GM20000 (cell line): ENCODE measurements at places on chromosomes 4 and X.

- DNase-seq: no peak
Measured at GRCh38 chr4:151420250-151420807, 11.4 kb downstream of the FHIP1A start.

- no peak for DNase-seq
Measured at GRCh38 chr4:71296945-71297344, 41.9 kb upstream of the SLC4A4 start.

DNA sequence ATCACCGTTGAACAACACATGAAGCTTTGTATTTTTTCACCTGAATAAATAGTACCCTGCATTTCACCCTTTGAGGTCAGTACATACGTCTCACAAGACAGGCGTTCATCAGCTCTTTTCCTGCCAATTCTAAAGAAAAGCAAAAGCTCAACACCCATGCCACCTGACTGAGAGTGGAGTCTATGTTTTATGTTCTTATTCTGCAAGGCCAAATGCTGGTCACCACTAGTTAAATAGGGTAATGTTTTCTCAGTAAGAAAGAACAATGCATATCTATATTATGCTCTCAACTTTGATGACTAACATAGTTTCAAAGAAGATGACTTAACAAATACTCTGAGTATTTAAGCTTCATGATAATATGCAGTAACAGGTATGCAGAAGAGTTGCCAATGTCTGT lies 336.3 kb upstream of the BMP3 start:
- DNase-seq: no peak

DNA sequence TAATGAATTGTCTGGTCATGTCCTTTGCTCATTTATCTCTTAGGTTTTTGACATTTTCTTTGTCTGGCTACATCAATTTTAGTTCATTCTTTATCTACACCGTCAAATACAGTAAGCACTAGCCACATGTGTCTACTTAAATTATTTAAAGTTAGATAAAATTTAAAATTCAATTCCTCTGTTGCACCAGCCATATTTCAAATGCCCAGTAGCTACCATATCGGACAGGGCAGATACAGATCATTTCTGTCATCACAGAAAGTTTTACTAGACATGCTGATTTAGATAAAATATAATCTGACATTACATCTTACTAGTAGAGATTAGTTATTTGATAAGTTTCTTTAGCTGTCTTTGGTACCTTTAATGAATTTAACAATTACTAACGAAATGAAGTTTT lies 61.1 kb downstream of the WDR19 start:
- DNase-seq: no peak

GRCh38 chr4:2743518-2744445 lies 12.4 kb downstream of the TNIP2 start:
- DNase-seq: no peak

DNA sequence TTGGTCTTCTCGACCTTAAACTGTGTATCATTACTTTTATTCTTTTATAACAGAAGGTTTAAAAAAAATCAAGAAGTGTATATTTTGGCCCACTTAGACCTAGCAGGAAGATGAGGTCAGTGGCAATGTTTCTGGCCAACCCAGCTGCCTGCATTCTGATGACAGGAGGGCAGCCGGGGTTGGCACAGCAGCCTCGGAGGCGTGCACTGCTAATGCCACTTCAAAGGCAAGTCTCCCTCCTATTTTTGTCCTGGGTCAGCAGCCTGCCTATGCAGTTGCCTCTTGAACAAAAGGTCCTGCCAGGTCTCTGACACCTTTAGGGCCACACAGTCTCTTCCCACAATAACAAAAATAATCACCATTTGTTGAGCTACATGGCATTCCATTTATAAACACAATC lies 89.4 kb upstream of the MYOZ2 start:
- DNase-seq: no peak

DNA sequence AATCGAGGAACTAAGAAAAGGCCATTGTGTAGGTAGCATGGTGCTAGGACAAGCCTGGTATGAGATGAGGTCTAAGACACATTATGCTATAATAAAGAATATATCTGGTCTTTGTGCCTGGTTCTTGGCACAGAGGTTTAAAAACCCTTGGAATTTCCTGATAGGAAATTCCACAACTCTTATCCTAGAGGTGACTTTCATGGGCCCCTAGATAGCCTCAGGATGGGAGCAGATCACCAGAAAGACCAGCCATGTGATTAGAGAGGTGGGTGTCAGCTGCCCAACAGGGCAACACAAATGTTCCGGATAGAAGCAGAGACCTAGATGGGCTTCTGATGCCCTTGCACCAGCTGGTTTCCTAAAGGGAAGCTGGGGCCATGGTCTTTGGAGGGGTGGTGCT lies 107.2 kb downstream of the SCD5 start:
- DNase-seq: no peak

DNA sequence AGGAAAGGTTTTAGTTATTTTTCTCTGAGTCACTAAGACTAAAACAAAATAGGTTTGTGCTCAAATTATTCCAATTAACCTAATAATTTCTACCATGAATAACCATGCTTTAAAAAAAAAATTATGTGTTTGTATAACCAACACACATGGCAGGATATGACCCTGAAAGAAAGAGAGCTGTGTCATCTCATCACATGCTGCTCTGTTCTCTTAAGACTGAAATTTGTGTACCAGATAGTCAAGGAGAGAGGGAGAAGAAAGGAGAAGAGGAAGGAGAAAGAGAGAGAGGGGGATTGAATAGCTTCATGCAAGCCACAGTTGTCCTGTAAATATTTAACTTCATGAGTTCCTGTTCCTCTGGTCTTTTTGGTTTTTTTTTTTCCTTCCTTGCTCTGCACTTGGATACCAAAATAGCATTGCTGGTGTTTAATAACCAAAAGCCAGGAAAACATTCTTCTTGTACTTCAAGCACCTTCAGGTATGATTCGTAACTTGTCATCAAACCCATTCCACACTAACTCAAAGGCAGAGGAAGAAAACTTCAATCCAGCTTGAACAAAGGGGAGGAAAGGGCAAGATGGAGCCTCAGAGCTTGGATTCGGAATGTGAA lies 6.4 kb upstream of the PROM1 start:
- no peak for DNase-seq

DNA sequence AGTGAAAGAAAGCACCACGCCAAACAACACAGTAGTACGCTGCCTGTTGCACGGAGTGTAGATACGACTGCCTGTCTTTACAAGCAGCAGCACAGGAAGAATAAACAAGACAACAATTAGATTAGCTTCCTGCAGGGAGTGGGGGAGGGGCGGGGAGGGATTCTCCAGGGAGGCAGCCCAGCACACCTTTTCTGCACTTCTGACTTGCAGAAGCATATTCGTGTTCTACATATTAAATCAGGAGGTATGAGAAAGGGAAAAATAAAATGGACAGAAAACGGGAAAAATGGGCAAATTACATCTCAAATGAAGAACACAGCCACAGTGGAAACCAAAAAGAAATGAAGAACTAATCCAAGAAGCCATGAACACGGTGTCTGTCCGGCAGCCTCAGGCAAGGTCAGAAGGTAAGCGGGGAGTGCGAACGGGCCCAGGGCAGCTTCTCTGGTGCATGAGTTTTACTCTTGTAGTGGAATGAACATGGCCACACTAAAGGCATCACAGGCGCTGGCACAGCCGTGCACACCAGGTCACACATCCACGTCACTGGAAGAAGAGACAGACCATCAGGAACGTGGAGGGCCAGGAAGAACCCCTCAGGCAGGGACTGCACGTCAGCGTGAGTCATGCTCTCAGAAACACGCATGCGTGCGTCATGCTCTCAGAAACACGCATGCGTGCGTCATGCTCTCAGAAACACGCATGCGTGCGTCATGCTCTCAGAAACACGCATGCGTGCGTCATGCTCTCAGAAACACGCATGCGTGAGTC lies 20.1 kb upstream of the ADRA2C start:
- DNase-seq: no peak

GRCh38 chr4:187124331-187124730 lies 400.7 kb upstream of the FAT1 start:
- DNase-seq: no peak

GRCh38 chrX:68997911-68998310 lies 167.3 kb downstream of the PJA1 start:
- no peak for DNase-seq

DNA sequence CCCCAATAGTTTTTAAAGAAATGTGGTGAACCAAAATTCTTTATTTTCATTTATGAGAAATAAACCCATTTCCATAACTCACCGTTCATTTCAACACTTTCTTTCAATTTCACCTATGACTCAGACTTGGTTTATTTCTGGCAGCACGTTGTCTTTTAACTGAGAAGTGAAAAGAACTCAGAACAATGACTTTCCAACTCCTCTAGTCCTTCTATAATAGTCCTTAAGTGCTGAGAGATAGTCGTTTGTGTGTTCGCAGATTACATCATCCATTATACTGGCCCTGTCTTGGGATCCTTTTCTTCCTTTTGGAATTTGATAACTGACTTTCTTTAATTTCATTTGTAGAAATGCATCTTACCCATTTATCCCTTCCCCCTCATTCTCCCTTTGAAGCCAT lies 113.6 kb downstream of the GLUD2 start:
- peak; percentile 11 for DNase-seq

DNA sequence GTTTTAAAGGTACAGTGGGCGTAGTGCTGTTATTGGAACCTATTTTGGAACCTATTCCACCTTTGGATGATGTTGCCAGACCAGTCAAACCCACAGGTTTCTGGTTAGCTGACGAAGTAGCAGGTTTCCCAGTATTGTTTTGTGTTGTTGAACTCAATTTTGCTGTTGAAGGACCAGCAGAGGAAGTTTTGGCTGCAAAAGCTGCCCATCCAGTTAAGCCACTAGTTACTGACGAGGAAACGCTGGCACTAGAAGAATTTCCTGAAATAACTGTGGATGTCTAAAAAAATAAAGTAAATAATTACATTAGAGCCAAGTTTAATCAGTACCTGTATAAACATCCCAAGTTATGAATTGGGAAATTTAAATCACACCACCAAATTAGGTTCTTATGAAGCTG lies 25.5 kb downstream of the INTS12 start:
- DNase-seq: no peak

DNA sequence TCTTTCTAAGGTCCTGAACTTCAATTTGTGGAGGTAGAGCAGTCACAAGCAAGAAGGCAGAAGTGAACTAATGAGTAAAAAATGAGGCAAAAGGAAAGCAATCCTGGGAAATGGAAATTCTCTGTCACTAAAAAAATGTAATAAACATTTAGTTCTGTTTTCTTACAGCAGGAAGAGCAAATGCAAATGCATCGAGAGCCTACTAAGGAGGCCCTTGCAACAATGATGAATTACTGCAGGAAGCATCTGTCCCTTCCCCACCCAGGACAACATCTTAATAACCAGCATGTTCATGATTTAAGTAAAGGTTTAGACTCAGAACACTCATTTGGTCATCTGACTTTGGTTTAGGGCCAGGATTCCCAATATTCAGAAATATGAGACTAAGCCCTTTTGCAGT lies 341.4 kb upstream of the NOCT start:
- no peak for DNase-seq

DNA sequence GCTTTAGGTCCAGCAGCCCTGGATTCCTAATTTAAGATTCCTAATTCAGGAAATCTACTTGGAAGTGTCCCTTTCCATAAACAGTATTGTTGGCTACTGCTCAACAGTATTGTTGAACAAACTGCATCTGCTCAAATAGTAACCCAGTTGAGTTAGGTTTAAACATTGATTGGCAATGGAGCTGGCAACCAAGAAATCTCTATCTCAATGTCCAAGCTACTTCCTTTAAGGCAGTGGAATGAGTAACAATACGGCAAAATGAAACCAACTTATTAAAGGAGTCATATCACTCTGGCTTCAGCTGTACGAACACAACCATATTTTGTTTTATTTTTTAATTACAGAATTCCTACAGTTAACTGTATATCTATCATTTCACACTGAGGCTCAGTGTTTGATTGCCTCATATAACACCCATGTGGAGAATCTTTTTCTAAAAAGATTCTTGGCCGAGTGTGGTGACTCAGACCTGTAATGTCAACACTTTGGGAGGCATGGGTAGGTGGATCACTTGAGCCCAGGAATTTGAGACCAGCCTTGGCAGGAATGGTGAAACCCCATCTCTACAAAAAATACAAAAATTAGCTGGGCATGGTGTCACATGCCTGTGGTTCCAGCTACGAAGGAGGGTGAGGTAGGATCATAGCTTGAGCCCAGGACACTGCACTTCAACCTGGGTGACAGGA lies 71.7 kb upstream of the IL13RA1 start:
- no peak for DNase-seq

GRCh38 chr4:6834867-6835266 lies 52.3 kb downstream of the KIAA0232 start:
- DNase-seq: no peak

GRCh38 chrX:139881130-139881529 lies 51.7 kb downstream of the ATP11C start:
- DNase-seq: no peak

DNA sequence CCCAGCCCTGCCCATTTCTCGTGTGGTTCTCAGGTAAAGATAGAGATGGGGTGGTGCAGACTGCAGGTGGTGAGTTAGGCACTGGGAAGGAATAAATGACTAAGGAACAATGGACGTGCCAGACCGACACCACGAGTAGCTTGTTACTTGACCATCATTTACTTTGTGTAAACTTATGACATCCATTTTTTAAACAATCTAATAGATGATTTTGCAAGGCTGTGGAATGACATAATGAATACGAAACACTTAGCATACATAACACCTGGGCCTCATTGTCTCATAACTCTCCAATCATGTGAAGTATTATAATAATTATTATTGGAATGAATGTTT lies 137.3 kb upstream of the CPEB2 start:
- no peak for DNase-seq

- no peak for DNase-seq
Measured at GRCh38 chr4:107153956-107154355, 117.8 kb upstream of the DKK2 start.

DNA sequence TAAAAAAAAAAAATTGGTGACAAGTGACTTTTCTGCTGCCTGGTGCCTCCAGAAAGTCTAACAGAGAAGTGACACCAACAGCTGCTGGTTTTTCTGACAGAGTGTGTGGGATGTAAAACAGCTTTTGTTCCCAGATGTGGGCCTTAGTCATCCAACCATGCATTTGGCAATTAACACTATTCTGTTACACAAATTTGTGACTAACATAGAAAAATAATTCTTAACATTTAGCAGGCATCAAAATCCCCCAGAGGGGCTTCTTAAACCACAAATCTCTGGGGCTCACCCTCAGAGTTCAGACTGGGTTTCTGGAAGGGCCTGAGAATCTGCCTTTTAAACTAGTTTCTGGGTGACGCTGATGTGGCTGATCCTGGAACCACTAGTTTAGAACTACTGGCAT lies 100.5 kb upstream of the PCDH7 start:
- no peak for DNase-seq

GRCh38 chr4:153513596-153513995 lies 47.4 kb downstream of the TMEM131L start:
- no peak for DNase-seq

- no peak for DNase-seq
Measured at GRCh38 chr4:39759569-39759968, 61.6 kb downstream of the UBE2K start.

DNA sequence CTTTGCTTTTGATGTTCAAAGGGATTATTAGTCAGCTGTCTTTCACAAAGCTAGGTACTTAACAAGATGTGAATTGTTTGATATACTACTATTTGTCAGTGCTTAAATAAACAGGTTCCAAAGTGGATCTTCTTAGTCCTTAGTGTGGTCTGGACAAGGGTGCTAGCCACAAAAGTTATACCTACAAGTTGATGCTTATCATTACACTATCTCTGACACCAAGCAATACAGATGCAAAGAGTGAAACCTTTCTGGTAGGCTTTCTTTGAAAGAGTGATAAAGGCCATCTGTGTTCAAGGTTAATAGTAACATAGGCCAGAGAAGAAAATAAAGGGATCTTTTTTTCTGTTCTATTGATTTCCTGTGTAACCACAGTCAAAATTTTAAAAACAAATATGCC lies 12.2 kb upstream of the RBPJ start:
- no peak for DNase-seq

- DNase-seq: no peak
Measured at GRCh38 chr4:124097447-124097846, 615.1 kb downstream of the ANKRD50 start.
